ENCODE measurements at places on chromosomes 12 and 14.

GRCh38 chr12:15350643-15351042 lies 28.3 kb downstream of the PTPRO start:
- DNase-seq: no peak

- DNase-seq: no peak
Measured at GRCh38 chr12:132617822-132618682, 524 bp upstream of the P2RX2 start.

DNA sequence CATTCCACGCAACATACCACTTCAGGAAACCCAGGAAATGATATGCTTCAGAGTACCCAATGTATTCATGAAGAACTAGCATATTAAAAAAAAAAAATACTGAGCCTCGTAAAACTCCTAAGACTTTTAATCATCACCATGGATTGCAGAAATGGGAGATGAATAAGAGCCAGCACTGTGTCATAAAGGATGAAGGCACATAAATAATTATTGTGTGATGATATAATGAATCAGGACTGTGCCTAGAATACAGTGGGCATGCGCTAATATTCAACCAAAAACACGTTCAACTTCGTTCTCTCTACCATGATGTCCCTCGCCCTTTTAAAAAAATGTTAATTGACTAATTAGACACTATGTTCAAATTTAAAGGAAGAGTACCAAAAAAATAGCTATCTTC lies 68.7 kb downstream of the CIT start:
- no peak for DNase-seq

GRCh38 chr12:122753319-122753650 lies 661 bp downstream of the DENR start:
- no peak for DNase-seq

GRCh38 chr14:39984323-39984722 lies 552.1 kb upstream of the FBXO33 start:
- no peak for DNase-seq

GRCh38 chr14:61145034-61145902 lies 135.9 kb downstream of the TMEM30B start:
- peak; percentile 85 for DNase-seq

DNA sequence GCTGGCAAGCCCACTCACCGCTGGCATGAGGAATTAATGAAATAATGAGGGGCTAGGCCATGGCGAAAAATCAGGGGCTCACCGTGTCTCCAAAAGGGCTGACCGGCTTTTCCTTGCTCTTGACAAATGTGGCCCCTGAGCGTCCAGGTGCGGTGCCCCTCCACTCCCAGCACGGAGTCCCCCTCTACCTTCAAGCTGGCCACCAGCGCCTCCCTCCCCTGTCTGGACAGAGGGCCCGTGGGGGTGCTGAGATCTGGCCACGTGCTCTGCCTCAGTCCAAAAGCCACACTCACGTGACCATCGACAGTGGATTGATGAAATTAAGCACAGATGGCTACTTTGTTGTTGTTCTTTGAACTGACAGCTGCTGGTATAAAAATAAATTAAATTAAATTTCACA lies 78.8 kb upstream of the BCL11B start:
- DNase-seq: no peak

- no peak for DNase-seq
Measured at GRCh38 chr14:102957222-102957621, 34.8 kb downstream of the AMN start.

DNA sequence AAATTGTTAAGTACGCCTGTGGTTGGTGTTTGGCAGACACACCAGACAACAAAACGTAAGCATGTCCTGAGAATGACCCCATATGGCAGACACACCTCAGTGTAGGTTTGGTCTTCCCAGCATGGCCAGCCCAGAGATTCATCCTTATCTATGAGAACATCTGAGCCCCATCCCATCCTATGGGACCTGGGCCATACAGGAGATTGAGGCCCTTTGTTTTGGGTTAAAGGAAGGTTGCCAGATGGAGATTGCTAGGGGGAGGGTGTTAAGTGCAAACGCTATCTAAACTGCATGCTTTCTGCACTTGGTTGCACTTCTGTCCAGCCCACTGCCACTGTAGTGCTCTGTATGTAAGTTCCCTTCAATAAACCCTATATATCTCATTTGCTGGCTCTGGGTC lies 4.1 kb upstream of the PCNX4 start:
- no peak for DNase-seq

DNA sequence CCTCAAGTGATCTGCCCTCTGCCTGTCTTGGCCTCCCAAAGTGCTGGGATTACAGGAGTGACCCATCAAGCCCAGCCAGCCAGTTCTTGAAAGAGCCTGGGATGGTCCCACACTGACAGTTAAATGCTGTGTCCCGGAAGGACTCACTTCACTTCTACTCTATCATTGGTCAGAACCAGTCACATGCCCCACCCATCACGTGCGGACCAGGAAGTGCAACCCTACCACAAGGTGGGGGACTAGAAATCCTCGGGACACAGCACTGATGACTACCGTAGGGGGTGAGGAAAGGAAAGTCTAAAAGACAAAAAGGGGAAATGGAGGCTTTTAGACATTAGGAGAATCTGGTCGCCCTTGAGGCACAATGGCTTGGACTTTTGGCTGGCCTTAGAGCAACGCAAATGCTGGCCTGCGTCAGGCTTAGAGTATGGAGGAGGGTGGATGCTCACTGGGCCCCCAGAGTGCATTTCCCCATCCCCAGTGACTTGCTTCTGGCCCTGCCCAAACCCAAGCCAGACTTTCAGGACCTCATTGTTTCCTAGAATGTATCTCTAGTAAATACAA lies 207.7 kb downstream of the TTC8 start:
- no peak for DNase-seq

DNA sequence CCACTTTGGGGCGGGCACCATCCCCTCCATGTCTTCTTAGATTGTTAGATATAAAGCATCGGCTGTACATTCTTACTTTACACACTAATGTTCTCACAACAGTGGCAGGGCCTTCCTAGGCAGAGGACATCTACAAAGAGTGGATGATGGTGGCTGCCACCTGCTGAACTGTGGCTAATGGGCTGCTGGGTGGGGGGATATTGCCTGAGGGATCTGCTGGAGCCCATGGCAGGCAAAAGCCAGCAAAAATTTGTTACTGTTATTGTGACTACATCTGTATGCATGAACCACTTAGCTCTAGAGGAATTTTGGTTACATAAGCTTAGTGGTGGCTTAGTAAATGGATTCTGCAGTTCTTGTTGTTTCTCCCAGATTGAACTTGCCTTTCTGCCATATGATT lies 52.6 kb downstream of the DIP2B start:
- DNase-seq: no peak

DNA sequence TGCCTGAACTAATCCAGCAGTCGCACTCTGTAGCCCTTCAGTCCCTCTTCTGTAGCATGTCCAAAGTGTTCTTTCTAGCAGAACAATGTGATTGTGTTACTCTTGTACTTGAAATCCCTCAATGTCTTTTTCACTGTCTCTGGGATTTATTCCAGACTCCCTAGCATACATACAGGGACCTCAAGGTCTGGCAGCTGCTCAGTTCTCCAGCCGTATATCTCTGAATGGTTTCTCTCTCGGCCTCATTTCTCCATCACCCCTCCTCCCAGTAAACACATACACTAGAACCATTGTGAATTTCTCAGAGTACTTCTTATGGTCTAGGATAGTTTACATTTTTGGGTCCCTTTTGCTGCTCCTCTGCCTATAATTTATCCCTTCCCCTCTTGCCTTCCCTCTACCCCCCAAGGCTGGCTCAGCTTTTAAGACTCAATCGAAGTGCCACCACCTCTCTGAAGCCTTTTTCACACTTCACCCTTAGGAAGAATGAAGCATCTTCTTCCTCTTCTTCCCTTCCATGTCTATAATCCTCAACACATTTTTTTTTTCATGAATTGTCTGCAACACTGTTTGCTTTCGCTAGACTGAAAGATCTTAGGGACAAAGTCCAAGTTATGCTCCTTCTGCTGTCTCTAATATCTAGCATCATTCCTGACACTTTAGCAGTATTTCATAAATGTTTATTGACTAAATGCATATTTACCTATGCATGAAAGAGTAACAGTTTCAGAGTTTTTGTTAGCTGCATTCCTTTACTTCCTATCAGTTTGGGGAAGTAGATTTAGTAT lies 446.1 kb downstream of the ZFP36L1 start:
- DNase-seq: no peak

GRCh38 chr12:49554266-49554665 lies 13.7 kb downstream of the MCRS1 start:
- DNase-seq: no peak

DNA sequence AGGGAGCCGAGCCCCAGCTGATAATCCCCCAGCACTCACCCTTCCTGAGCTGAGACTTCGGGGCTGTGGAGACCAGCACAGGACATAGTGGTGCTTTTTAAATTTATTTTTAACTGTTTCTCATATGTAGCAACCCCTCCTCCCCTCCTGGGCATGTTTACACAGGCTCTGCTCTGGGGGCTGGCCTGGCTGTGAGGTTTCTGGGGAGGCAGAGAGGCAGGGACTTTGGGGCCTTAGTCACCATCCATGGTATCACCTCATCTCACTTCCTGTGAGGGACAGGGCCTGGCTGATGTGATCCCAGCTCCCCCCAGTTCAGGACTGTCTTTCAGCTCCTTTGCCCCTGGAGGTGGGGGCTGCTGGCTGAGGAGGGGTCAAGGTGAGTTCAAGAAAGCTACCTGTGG lies 20.4 kb downstream of the VASH1 start:
- DNase-seq: no peak

DNA sequence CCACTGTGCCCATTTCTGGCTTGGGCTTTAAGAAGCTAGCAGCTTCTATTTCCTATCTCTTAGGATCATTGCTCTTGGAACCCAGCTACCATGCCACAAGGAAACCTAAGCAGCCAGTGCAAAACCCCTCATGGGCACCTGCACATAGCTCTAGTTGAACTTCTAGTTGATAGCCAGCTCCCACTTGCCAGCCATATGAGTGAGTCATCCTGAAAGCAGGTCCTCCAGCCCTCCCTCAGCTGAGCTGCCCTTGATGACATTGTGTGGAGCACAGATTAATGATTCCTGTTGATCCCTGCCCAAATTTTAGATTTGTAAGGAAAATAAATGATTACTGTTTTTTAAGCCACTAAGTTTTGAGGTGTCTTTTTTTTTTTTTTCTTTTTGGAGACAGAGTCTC lies 234.2 kb upstream of the FBXO33 start:
- no peak for DNase-seq

DNA sequence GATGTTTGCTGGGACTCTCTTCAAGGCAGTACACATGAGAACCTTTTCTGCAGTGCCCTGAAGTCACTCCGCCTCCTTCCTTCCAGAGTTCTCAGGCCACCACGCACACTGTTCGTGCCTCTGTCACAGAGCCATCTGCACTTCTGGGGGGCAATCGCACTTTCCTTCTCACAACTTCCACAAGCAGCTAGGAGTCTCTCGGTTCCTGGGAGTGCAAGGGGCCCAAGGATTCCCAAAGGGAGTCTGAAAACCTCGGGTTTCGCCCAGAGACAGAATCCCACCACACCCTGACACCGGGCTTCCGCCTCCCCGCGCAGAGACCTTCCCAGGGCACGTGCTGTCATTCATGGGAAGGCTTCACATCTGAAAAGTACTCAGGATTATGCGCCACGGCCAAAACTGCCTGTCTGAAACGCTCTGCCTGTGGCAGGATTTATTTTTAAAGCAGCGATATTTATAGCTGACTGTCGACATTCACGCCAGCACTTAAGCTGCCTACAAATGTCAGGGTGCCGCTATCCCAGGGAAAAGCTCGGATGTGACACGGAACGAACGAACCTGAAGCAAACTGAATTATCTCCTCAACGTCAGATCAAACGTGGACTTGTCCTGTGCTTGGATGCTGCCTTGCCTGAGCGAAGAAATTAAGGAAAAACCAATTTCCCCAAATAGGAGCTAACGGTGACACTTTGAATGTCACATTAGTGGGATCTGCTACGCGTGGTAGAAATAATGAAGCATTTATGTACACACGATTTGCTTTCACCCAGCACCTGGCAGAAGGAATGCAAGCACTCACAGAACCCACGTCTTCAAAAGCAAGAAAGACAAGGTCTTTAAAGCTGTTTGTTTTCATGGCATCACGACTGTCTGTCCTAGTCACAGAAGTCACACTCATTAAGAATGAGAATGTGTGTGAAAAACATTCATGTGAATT lies 154.0 kb downstream of the PIWIL1 start:
- no peak for DNase-seq

GRCh38 chr12:129776977-129777667 lies 126.7 kb downstream of the TMEM132D start:
- no peak for DNase-seq

DNA sequence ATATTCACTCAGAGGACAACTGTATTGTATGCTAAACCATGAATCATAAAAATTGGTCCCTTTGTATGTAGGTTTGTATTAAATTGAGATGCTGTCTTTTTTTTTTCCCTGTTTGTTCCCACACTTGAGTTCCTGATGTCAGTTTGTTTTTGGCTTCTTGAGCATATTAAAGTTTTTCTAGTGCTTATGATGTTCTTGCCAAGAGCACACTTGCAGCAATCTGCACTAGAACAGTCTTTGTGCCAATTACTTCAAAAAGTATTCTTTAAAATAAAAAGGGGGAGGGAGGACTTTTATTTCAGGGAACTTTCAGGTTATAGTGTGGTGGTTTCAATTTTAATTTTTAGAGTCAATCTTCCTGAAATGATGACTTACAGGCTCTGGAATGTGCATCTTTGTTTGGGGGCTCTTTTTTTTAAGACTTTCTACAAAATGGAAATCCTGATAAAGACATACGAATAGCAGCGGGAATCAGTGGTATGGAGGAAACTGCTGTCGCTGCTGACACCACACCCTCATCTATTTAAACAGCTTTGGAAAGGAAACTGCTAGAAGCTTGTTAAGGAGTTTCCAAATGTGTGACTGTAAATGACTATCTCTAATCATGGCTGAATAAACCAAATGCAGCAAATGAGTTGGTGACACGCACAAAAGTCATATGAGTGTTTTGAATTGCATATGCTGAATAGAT lies 188.6 kb downstream of the EGLN3 start:
- DNase-seq: no peak

DNA sequence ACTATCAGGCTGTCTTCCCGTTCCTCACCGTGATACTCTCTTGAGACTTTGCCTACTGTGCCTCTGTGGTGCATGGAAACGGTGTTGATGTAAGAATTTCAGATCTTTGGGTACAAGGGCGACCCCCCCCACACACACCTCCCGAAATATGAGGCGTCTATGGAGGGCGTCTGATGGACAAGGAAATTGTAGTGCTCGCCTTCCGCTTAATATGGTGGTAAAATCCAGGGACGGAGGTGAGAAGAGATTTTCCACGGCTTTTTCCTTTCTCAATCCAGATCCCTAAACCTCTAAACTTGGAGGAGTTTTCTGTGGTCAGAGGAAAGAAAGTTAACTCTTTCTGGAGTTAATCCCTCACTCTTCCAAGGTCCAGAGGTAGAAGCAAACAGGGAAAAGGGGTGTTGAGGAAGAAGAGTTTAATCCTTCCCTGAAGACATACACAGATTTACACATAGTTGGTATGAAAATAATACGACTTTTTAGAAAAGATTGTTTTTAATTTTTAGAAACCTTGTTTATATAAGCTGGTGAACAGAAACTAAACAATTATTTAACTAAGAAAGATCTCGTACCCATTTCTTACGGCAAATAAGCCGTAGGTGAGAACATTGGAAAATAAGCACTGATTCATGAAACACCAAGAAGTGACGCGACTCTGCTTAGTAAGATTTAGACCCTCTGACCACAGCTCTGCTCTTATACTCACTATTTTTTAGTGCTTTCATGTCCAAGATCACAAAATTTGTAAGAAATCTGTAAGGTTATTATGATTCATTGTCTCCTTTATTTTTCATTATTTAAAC lies 23.1 kb upstream of the RNASE12 start:
- DNase-seq: no peak

- no peak for DNase-seq
Measured at GRCh38 chr12:106774808-106775524, 484 bp downstream of the RIC8B start.

All from non-pigmented ciliary epithelial cell (primary cell).